Bronchial epithelial cell (primary cell): ENCODE measurements at places on chromosomes 2 and 18. TPM values are rescaled to one million over a fixed set of nuclear protein-coding genes. Genes with fewer than 3 reads are reported as not detected.

- DNase-seq = no peak
Observed at GRCh38 chr2:156333951-156334495, 1.5 kb upstream of the NR4A2 start.

- DNase-seq = no peak
Observed at GRCh38 chr2:155418753-155419152, 720.3 kb downstream of the KCNJ3 start.

DNA sequence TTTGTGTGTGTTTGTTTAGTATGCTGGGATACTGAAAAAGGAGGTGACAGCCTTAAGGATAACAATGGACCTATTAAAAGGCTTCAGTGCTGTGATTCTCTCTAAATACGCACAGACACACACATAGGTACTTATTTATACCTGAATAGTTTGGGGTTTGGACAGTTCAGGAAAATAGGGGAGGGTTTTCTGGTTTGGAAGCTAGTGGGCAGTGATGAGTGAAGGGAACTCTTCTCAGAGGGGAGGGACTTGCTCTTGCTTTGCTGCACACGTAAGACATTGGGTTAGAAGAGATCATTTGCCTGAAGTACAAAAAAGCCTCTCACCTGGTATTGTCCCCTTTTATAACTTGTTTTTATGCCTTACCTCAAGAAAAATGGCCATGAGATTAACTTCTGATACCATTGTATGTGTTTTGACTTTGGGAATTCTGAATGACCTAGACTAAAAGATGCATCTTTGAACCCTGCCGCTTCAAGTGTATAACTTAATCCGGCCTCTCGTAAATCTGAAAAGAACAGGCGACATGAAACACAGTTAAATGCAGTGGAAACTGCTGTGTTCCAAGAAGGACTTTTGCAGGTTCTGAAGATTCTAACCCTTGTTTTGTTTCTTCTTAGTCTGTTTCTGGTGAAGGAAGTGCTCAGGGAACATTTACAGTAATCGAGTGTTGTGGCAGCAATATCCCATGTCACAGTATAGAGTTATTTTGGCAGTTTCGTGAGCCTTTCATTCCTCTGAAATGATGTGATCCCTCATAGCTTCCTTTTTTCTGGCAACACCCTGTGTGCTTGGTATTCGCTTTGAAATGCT is 2.5 kb downstream of the CRIM1 start:
- DNase-seq = peak; percentile 87

PRKRA gene
- total RNA-seq = 42.6 and 45.5 TPM in 2 replicates

NAT8 gene
- not detected in 2 replicates for total RNA-seq
